ENCODE measurements at places on chromosomes 6 and 20. TPM values are rescaled to one million over a fixed set of nuclear protein-coding genes. Genes with fewer than 3 reads are reported as not detected.

DNA sequence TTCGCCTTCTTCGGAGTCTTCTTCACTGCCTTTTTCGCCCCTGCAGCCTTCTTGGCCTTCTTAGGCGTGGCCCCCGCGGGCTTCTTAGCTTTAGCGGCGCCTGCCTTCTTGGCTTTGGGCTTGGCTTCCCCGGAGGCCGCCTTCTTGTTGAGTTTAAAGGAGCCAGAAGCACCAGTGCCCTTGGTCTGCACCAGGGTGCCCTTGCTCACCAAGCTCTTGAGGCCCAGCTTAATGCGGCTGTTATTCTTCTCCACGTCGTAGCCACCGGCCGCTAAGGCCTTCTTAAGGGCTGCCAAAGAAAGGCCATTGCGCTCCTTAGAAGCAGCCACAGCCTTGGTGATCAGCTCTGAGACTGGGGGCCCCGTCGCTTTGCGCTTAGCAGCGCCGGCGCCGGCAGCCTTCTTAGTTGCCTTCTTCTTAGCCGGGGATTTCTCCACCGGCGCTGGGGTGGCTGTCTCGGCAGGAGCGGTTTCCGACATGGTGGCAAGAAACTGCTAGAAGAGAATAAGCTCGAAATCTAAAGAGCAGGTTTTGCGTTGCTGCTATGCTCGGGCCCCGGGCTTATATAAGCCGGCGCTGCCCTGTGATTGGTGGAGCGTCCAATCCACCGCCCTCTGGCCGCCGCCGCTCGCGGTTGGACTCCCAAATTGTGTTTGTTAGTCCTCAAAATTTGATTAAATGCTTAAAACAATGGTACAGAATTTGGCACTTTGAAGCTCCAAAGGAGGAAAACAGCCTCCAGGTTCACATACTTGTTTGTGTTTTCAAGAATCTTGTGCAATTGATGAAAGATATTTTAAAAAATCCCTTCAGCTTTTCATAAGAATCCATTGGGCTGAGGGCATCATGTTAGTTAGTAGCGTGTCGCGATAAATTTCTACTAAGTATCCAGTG, 44.9 kb downstream of the OR2B2 start:
- peak overlapping the region; percentile 99 for H3K27ac ChIP-seq
- H3K4me1 ChIP-seq, result peaks cover 57% of the 10 kb centered on the region
- peak overlapping the region; percentile 95 for H3K4me3 ChIP-seq
- H3K27me3 ChIP-seq, result peaks cover 18% of the 10 kb centered on the region
- DNase-seq, result peak; percentile 74

DNA sequence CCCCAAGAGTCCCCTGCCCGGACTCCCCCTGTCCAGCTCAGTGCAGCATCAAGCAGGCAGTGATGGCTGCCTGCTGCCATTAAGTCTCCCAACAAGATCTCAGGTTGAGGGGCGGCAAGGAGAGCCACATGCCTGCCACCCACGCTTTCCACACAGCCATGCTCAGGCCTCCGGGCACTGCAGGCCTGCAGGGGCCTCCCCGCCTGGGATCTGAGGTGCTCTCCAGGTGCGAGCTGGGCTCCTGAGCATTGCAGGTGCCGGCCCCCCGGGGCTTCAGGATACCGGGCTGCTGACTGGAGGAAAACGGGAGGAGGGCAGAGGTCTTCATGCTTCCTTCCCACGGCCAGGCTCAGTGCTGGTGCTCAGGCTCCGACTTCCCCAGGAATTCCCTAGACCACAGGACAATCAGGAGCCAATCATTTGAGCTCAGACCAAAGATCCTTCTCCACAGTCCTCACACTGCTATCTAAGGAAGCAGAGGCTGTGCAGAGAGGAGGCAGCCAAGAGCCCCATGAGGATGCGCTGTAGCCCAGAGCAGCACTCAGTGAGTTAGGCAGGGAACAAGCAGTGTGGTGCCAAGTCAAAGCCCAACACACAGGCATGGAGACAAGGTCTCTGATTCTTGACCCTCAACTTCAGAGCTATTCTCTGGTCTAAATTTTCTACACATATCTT, 52.7 kb downstream of the PYGB start:
- no peaks in the 10 kb centered on the region for H3K27me3 ChIP-seq
- no peaks in the 10 kb centered on the region for H3K36me3 ChIP-seq
- peak overlapping the region; percentile 49 for H3K4me3 ChIP-seq
- no peak for DNase-seq

GRCh38 chr20:14727485-14728150, 390.2 kb upstream of the FLRT3 start:
- H3K4me1 ChIP-seq, result peaks cover 6% of the 10 kb centered on the region
- H3K4me3 ChIP-seq, result no peak overlapping the region
- no peaks in the 10 kb centered on the region for H3K27me3 ChIP-seq
- DNase-seq, result no peak
- H3K27ac ChIP-seq, result no peak overlapping the region

DNA sequence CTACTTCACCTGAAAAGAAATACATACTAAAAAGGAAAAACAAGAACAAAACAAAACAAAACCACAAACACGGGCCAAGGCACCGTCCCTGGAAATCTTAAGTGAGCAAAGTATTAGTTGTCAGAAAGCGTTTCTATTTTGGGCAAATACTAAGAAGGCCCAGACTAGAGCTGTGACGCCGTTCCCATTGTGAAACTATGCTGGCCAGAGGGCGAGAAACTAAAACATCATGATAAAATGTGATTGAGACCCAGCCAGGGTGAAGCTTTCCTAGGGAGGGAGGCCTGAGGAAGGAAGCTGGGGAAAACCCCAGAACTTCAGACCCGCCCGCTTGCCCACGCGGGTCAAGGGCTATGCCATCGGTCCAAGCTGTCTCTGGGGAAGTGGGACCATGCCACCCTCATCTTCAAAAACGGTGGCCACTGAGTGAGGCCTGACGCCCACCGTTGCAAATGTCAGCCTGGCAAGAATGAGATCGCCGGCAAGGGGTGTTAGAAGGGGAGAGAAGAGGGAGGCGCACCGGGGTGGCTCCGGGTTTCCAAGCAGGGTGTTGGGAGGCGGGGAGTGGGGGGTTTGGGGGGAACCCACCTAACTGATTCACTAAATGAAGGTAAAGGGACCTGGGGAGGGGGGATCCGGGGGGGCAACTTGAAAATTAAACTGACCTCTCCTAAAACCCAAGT, 1950.9 kb upstream of the DEFB115 start:
- no peak for DNase-seq
- peaks cover 35% of the 10 kb centered on the region for H3K36me3 ChIP-seq
- no peaks in the 10 kb centered on the region for H3K27me3 ChIP-seq
- no peak overlapping the region for H3K27ac ChIP-seq
- no peaks in the 10 kb centered on the region for H3K4me1 ChIP-seq

DNA sequence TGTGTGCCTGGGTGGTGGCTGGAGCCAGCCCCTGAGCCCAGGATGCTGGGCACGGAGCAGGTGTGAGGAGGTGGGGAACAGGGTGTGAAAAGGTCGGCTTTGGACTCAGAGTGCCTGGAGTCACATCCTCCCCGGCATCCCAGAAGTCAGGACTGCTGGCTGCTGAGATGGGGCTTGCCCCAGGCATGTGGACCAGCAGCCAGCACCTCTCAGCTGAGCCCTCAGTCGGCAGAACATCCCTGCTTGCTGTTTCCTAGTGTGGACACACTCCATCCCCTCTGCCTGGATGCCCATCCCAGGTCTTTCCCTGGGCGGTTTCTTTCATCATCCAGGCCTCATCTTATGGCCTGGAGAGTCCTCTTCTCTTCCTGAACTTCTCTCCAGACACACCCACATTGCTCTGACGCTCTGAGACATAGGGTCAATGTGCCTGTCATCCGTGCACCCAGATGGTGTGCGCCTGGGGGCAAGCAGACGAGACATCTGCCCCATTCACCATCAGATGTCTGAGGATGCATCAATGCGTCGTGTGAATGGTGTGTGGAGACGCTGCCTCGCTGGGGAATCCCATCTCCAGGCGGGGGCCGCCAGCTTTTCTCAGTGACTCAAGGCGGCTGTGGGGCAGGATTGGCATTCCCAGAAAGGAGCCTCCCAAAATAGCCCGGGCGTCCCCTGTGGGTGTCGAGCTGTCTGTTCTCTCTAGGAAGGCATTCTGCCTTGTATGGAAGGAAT, 104.2 kb downstream of the SYCP2 start:
- H3K4me3 ChIP-seq, result no peak overlapping the region
- no peaks in the 10 kb centered on the region for H3K27me3 ChIP-seq
- H3K4me1 ChIP-seq, result peaks cover 33% of the 10 kb centered on the region
- no peak overlapping the region for H3K27ac ChIP-seq
- no peaks in the 10 kb centered on the region for H3K36me3 ChIP-seq

- no peaks in the 10 kb centered on the region for H3K36me3 ChIP-seq
- no peak overlapping the region for H3K27ac ChIP-seq
- no peak for DNase-seq
- no peak overlapping the region for H3K4me3 ChIP-seq
- H3K27me3 ChIP-seq, result no peaks in the 10 kb centered on the region
- no peaks in the 10 kb centered on the region for H3K4me1 ChIP-seq
Observed at GRCh38 chr20:9723501-9724202, 115.2 kb downstream of the PAK5 start.

- H3K4me3 ChIP-seq, result peak overlapping the region; percentile 42
- peak overlapping the region; percentile 65 for H3K27ac ChIP-seq
- H3K36me3 ChIP-seq, result peaks cover 14% of the 10 kb centered on the region
- peaks cover 64% of the 10 kb centered on the region for H3K4me1 ChIP-seq
Observed at GRCh38 chr6:111711476-111711875, 105.8 kb upstream of the TRAF3IP2 start.

DNA sequence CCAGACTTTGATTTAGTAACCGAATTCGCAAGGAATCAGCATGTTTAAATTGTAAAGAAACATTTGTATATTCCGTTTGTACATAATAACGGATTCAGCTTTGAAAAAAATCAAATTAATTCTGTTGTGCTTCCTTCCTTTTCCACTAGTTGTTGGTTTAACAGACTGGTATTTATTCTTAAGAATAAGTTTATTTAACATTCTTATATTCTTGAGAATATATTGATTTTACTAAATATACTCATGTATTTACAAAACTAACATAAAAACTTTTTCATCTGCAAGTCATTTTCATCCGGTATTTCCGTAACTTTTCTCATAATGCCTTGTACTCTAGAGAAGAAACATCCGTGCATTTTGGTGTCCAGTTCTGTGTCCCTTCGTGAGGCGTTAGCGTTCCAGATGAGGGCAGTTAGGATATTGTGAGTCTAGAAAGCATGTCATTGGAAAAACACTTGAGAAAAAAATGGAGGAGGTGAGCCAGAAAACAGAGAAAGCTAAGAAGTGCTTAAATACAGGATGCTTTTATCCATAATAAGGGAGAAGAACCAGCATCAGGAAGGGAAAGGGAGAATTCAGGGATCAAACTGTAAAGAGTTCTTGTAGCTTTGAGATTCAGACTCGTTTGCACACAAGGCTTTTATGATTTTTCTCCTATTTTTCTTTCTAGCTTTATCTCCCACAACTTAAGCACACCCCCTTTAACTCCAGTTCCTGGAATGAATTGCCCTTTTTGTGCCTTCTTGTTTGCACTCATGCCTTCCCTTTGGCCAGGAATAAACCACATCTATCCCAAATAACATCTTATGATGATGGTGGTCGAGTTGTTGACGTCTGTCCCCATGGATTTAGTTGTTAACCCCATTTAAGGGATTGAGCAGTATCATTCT, 1.8 kb downstream of the WRNIP1 start:
- peaks cover 47% of the 10 kb centered on the region for H3K4me1 ChIP-seq
- H3K4me3 ChIP-seq, result peak overlapping the region; percentile 94
- H3K27me3 ChIP-seq, result no peaks in the 10 kb centered on the region

DNA sequence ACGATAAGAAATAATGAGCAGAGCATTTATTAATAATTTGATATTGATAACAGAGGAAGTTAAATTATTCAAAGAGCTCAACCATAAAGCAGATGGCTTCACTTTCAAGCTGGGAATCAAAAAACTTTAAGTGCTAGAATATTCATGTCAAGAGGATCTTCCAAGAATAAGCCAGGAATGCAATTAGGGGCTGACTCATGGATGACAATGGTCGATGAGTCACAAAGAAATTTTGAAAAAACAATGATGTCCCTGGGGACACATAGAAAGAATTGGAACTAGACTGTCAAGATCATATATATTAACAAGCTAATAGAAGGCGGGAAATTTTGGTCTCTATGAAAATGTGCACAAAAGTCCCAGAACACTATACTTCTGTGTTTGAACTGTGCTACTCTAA, 304.1 kb downstream of the LAMA2 start:
- no peaks in the 10 kb centered on the region for H3K4me1 ChIP-seq

The CNR1 gene
- 8.4 TPM for total RNA-seq

The AURKA gene
- 60.3 TPM for total RNA-seq

The B4GALT5 gene
- total RNA-seq, result 48.9 TPM

The NUDT3 gene
- 47.5 TPM for total RNA-seq

The COX4I2 gene
- total RNA-seq, result not detected

The FKBP1C gene
- total RNA-seq, result 1.5 TPM

The CD83 gene
- total RNA-seq, result 7.1 TPM
